ENCODE measurements at places on chromosomes 5 and 9. TPM values are rescaled to one million over a fixed set of nuclear protein-coding genes. Genes with fewer than 3 reads are reported as not detected.

DNA sequence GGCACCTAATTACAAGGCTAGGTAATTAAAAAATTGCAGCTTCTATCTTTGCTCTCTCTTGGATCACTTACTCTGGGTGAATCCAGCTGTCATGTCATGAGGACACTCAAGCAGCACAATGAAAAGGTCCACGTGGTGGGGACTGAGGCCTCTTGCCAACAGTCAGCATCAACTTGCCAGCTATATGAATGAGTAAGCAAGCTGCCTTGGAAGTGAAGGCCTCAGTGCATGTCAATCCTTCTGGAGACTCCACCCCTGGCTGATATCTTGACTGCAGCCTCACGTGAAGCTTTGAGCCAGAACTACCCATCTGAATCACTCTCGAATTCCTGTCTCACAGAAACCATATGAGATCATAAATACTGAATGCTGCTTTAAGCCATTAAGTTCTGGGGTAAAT, 140.5 kb downstream of the SNX18 start:
- no peaks in the 10 kb centered on the region for H3K27me3 ChIP-seq
- no peak overlapping the region for H3K4me3 ChIP-seq
- H3K4me1 ChIP-seq, result no peaks in the 10 kb centered on the region
- no peak overlapping the region for H3K27ac ChIP-seq
- no peaks in the 10 kb centered on the region for H3K36me3 ChIP-seq

- no peaks in the 10 kb centered on the region for H3K4me1 ChIP-seq
- no peaks in the 10 kb centered on the region for H3K36me3 ChIP-seq
- H3K27me3 ChIP-seq, result no peaks in the 10 kb centered on the region
- no peak overlapping the region for H3K4me3 ChIP-seq
Measured at GRCh38 chr5:96605144-96605837, 56.9 kb upstream of the CAST start.

DNA sequence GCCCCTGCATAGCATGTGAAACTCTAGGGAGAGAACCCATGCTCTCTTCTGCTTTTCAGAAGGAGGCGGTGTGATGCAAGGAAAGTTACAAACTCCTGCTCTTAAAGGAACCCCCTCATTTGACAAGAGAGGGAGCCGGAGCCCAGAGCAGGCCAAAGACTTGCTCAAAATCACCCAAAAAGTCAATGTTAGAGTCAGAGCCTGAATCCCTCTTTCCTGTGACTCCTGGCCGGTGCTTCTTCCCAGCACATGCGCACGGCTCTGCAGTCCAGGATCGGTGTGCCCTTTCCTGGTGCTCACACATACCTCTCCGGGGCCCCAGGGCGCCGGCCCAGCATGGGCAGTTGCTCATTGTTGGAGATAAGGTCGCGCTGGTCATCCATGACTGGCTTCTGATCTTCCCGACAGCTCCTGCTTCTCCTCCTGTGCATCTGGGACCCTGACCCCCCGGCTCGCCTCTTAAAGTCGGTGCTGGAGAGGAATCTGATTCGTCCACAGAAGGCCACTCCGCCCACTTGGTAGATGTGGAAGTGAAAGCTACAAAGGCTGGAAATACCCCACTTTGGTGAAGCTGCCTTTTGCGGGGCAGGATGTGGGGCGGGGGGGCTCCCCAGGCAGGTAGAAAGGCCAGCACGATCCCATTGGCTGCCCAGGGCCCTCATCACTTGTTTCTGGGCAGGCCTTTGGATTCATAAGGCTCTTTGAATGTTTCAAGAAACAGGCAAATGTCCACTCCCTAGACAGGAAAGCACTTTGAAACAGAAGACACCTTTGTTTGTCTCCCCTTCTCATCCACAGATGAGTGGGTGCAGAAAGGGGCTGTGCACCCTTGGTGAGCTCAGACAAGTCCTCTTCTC, at the start of gene CD74:
Gene CD74 (minus strand): TSS at position 592 of the 857 bp plus-strand sequence. CDS start 161 bp downstream, at position 431.
- DNase-seq, result peak; percentile 84
- peak within 1 kb of the TSS; percentile 46 for H3K4me3 ChIP-seq
- peak within 1 kb of the TSS; percentile 79 for H3K27ac ChIP-seq

The PCDHGB7 gene
- total RNA-seq, result 3.3 TPM

The CNTNAP3B gene
- total RNA-seq, result 2.5 TPM

Data from colonic mucosa (tissue), 4 donors.